ENCODE measurements at places on chromosomes 7 and 10. TPM values are rescaled to one million over a fixed set of nuclear protein-coding genes. Genes with fewer than 3 reads are reported as not detected.

The NPTX2 gene
- polyA plus RNA-seq: not detected

- no peak for DNase-seq
Observed at GRCh38 chr7:22867003-22867402, 44.4 kb upstream of the TOMM7 start.

DNA sequence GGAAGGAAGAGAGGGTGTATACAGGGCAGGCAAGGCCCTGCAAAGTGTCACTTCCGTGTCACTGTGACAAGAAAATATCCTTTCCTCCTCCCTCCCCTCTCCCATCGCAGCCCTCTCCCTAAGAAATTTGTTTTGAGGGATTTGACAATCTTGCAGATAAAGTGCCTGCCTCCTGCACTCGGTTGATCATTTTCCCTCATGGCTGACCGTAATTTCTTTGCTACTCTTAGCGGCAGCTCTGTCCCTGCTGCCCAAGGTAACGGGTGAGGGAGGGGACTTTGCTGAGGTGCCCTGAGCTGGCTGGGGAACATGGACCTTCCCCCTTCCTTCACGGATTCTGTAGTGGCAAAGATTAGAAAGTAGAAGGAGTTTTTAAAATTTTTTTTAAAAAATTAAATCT is 179.1 kb downstream of the TCF7L2 start:
- no peak for DNase-seq

The NOS3 gene
- 0.62 TPM for polyA plus RNA-seq

DNA sequence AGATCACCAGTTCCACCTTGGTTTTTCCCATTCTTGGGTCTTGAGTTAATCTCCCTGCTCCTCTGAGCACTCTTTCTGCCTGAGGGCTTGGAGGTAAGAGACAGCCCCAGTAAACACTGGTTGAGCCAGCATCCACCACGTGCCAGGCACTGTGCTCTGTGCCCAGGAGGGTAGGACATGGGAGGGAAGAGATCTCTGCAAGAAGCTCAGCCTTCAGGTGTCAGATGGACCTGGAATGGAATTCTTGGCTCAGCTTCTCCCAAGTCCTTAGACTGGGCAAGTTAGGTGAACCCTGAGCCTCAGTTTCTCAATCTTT is 2.5 kb downstream of the ZYX start:
- no peak for DNase-seq

Measured in GM12878 (cell line).